Breast epithelium (tissue), 4 donors: ENCODE measurements at places on chromosomes 16 and 17. TPM values are rescaled to one million over a fixed set of nuclear protein-coding genes. Genes with fewer than 3 reads are reported as not detected.

TEX19 gene
- not detected for total RNA-seq

LRRC36 gene
- 0.16 TPM for total RNA-seq

KRT24 gene
- total RNA-seq, result not detected

C16orf92 gene
- not detected for total RNA-seq

DNA sequence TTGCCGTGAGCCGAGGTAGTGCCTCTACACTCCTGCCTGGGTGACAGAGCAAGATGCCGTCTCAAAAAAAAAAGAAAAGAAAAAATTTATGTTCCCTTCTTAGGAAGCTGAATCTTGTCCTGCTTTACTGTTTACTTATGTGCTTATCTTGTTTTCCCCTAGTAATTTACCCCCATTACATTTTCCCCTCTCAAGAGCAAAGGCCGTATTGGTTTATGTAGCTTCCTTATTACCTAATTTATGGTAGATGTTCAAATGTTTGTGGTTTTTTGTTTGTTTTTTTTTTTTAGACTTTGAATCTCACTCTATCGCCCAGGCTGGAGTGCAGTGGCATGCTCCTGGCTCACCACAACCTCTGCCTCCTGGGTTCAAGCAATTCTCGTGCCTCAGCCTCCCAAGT, 10.3 kb upstream of the SLC52A1 start:
- no peak overlapping the region for H3K4me3 ChIP-seq
- no peaks in the 10 kb centered on the region for H3K27me3 ChIP-seq
- H3K27ac ChIP-seq, result no peak overlapping the region
- H3K4me1 ChIP-seq, result peaks cover 5% of the 10 kb centered on the region

DNA sequence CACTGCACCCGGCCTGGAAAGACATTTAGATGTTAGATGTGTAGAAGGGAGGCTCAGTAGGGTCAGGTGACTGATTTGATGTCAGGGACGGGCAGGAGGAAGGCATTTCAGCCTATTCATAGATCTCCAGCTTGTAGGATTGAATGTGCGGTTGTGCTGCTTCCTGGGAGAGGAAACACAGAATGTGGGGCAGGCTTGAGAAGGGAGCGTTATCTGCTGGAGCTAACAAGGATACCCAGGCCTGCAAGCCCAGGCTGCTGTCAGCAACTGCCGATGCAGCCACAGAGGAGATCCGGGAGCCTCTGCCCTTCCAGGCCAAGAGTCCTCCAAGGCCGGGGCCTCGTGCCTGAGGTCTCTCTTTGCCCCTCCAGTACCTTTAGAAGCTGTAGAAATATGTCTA, 205.6 kb downstream of the SPECC1 start:
- H3K36me3 ChIP-seq, result no peaks in the 10 kb centered on the region
- H3K27me3 ChIP-seq, result no peaks in the 10 kb centered on the region
- no peak overlapping the region for H3K27ac ChIP-seq
- no peak overlapping the region for H3K4me3 ChIP-seq
- DNase-seq, result no peak
- no peaks in the 10 kb centered on the region for H3K4me1 ChIP-seq

DNA sequence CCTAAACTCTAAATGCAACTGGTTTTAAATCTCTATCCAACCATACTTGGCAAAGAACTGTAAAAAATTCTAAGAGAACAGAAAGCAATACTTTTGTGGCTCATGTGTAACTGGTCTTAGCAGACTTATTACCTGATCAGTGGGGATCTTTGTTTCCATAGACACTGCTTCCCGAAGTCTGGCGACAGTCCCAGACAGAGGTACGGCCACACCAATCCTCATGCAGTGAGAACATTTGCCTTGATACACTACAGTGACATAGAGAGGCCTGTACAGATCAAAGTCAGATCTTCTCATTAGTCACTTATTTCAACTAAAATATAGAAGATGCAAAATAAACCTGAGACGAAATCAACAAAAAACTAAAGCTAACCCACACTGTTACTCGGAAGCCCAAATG, 43.9 kb downstream of the USP31 start:
- no peak for DNase-seq
- no peaks in the 10 kb centered on the region for H3K4me1 ChIP-seq
- H3K36me3 ChIP-seq, result no peaks in the 10 kb centered on the region
- no peaks in the 10 kb centered on the region for H3K27me3 ChIP-seq
- H3K4me3 ChIP-seq, result no peak overlapping the region

DNA sequence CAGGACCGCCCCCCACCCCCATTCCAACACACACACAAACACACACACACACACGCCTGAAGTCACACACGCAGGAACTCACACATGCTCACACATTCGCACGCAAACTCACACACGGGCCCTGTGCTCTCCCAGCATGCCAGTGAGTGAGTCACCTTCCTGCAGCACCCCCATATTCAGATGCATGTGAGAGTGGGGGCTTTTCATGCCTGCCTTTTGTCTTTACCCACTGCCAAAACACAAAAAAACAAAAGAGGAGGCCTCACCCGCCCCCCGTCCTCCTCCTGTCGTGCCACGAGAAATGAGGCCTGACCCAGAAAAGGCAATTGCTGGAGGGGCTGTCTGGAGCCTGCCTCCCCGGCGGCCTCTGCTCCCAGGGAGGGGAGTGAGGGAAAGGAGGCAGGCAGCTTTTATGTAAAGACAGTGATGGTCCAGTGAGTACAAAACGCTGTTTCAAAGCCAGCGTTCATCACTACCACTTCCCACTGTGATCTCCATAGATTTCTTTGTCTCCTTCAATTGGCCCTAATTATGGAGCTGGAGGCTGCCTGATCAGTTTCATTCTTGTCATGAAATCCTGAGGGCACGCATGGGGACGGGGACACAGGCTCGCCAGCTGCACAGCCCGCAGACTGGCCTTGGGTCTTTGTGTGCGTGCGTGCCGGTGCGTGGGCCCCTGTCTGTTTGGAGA, 29.5 kb upstream of the GSE1 start:
- H3K4me3 ChIP-seq, result no peak overlapping the region
- H3K4me1 ChIP-seq, result peaks cover 8% of the 10 kb centered on the region
- no peaks in the 10 kb centered on the region for H3K36me3 ChIP-seq
- DNase-seq, result no peak
- no peak overlapping the region for H3K27ac ChIP-seq
- H3K27me3 ChIP-seq, result no peaks in the 10 kb centered on the region

DNA sequence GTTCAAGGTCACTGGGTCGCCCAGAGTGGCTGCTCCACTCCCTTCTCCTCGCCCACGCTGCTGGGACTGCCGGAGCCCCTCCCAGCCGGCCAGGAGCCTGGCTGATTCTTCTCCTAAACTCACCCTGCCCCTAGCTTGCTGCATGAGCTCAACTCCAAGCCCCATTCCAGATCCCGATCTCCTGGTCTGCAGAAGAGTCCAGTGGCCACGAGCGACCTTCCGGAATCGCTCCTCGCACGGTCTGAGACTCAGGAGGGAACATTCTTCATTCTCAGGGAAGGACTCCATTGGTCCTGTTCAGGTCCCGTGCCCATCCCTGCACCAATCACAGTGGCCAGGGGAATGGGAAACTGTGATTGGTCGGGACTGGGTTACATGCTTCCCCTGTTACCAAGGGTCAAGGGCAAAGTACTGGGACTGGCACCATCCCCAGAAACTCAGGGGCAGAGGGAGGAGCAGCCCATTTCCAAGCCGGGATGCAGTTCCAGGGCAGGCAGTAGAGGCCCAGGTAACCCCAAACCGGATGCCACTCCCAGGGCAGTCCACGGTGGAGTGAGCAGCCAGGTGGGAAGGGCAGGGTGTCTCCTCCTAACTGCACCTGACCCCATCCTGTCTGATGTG, 24.5 kb upstream of the CIBAR2 start:
- H3K4me3 ChIP-seq, result peak overlapping the region; percentile 38
- no peaks in the 10 kb centered on the region for H3K27me3 ChIP-seq
- DNase-seq, result no peak

DNA sequence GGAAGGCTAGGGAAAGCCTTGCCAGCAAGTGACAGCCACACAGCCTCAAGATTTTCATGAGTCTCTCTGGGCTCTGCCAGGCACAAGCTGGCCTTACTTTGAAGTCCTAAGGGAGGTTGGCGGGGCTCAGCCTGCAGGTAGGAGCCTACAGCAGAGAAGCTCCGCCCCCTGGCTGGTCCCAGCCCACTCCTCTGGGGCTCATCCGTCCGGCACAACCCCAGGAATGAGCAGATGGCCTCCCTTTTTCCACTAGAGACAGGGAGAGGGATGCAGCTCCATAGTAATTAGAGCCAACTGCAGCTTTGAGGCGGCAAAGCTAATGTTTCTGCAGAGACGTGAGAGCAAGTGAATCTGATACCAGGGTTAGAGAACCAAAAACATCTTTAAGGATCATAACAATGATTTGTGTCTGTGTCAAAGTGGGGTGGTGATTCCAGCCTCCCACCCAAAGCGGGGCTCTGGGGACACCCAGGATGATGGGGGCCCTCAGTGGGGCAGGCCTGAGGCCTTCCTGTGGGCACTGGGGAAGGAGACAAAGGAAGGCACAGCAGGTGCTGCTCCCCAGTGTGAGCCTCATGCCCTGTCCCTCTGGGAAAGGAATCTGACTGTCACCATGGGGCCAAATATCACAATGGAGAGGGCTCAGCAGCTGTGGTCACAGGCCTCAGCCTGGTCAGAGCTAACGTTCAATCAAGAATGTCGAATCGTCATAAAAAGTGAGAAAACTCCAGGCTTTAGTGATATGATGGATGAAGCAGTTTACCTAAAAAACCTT, 61.5 kb downstream of the RBFOX3 start:
- no peaks in the 10 kb centered on the region for H3K27me3 ChIP-seq
- H3K4me3 ChIP-seq, result no peak overlapping the region
- H3K4me1 ChIP-seq, result no peaks in the 10 kb centered on the region
- H3K36me3 ChIP-seq, result no peaks in the 10 kb centered on the region
- no peak for DNase-seq

GRCh38 chr17:47427985-47428384, 102.9 kb upstream of the NPEPPS start:
- H3K27me3 ChIP-seq, result no peaks in the 10 kb centered on the region
- H3K36me3 ChIP-seq, result no peaks in the 10 kb centered on the region
- no peaks in the 10 kb centered on the region for H3K4me1 ChIP-seq
- H3K27ac ChIP-seq, result no peak overlapping the region
- H3K4me3 ChIP-seq, result no peak overlapping the region

GRCh38 chr17:70050931-70051330, 24.1 kb upstream of the KCNJ16 start:
- no peaks in the 10 kb centered on the region for H3K4me1 ChIP-seq
- H3K27ac ChIP-seq, result no peak overlapping the region

- DNase-seq, result peak; percentile 89
- H3K27me3 ChIP-seq, result no peaks in the 10 kb centered on the region
- H3K36me3 ChIP-seq, result no peaks in the 10 kb centered on the region
Observed at GRCh38 chr17:7380321-7380720, 568 bp upstream of the TNK1 start.

GRCh38 chr17:50864747-50865059, 1.5 kb downstream of the TOB1 start:
- H3K36me3 ChIP-seq, result no peaks in the 10 kb centered on the region
- H3K27ac ChIP-seq, result peak overlapping the region; percentile 100
- no peaks in the 10 kb centered on the region for H3K4me1 ChIP-seq
- no peaks in the 10 kb centered on the region for H3K27me3 ChIP-seq
- DNase-seq, result no peak

GRCh38 chr16:14339694-14340093, 268.6 kb downstream of the MRTFB start:
- H3K4me3 ChIP-seq, result no peak overlapping the region
- H3K27ac ChIP-seq, result no peak overlapping the region
- no peaks in the 10 kb centered on the region for H3K27me3 ChIP-seq

- H3K36me3 ChIP-seq, result no peaks in the 10 kb centered on the region
- no peak for DNase-seq
- peak overlapping the region; percentile 91 for H3K27ac ChIP-seq
- H3K27me3 ChIP-seq, result no peaks in the 10 kb centered on the region
- peak overlapping the region; percentile 17 for H3K4me3 ChIP-seq
Observed at GRCh38 chr16:75109732-75110243, 6.8 kb downstream of the LDHD start.

DNA sequence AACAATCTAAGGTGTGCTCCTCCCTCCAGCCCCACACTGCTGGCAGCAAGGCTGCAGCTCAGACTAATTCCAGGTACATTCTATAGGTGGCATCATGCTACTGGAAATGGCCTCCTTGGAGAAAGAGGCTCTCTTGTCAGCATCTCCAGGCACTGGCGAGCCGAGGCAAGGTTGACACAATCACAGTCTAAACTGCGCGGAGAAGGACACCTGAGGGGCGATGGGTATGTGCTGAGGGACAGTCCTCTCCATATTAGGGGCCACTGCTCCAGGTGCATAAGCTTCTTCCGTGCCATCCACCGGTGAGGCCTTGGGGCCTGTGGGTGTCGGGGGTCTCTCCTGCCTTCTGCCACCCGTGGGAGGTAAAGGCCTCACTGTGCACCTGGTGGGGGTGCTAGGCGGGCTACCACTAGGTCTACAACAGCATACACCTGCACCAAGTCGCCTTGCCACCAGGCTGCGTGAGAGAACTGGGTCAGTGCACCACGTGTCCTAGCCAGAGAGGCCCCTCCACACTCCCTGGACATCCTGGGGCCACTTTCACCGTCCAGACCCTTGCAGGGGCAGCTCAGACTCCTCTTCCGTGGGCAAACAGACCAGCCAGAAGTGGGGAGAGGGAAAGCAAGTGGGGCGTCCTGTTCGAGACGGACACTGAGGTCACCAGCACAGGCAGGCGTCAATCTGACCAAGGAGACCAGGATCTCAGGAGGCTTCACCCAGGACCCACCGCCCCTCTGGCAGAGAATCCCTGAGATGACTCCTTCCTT, 12.1 kb upstream of the CBX8 start:
- H3K27ac ChIP-seq, result no peak overlapping the region
- peaks cover 22% of the 10 kb centered on the region for H3K4me1 ChIP-seq
- DNase-seq, result no peak
- H3K36me3 ChIP-seq, result no peaks in the 10 kb centered on the region
- H3K4me3 ChIP-seq, result no peak overlapping the region

DNA sequence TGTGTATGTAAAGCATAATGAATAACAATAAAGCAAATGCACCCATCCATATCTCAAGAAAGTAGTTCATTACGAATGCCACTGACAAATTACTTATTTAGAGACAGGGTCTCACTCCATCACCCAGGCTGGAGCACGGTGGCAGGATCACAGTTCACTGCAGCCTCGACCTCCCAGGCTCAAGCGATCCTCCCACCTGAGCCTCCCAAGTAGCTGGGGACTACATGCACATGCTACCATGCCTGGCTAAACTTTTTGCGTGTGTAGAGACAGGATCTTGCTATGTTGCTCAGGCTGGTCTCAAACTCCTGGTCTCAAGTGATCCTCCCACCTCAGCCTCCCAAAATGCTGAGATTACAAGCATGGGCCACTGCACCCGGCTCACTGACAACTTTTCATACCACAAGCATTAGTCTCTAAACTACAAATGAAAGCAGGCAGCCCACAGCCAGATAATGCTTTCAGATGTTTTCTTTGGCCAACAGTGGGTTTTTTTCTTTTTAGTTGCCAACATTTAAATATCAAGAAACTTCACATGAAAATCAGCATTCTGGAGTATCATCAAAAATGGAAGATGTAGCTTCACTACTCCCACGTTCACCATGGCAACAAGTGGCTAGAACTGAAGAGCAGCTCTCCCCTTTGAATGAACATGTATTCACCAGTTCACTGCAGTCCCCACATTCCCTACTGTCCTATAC, 7.7 kb downstream of the ARHGAP17 start:
- no peak for DNase-seq
- no peaks in the 10 kb centered on the region for H3K36me3 ChIP-seq
- H3K27ac ChIP-seq, result no peak overlapping the region
- H3K27me3 ChIP-seq, result no peaks in the 10 kb centered on the region
